ENCODE measurements at places on chromosomes 7 and 10.
A peak's percentile ranks its signal among the peaks of the same experiment; 100 is the strongest.

- DNase-seq = no peak
Measured at GRCh38 chr10:70592186-70592735, 10.3 kb downstream of the PRF1 start.

GRCh38 chr7:130022623-130023175 is 28.5 kb downstream of the ZC3HC1 start:
- DNase-seq = no peak

DNA sequence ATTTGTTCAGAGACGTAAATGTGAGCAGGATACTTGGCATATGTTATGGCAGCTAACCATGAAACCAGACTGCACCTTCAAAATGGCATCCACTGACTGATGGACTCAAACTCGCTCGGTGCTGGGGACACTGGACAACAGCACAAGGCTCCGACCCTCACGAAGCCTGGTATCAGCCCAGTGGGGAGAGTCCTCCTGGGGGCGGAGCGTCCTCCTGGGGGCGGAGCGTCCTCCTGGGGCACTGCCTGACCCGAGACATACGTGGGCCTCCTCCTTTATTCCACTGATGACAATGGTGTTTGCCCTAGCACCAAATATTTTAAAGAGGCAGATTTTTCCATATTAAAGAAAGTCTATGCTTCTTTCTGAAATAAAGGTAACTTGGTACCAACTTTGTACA is 39.5 kb downstream of the ESYT2 start:
- DNase-seq = no peak

GRCh38 chr7:3188946-3189345 is 112.1 kb upstream of the SDK1 start:
- no peak for DNase-seq

- no peak for DNase-seq
Measured at GRCh38 chr7:57177856-57178767, 45.9 kb upstream of the ZNF479 start.

GRCh38 chr10:100338434-100339036 is 8.5 kb upstream of the SCD start:
- peak; percentile 83 for DNase-seq

- DNase-seq = peak; percentile 78
Measured at GRCh38 chr7:139355320-139355719, 4.4 kb upstream of the LUC7L2 start.

GRCh38 chr10:69340695-69341094 is 62.4 kb downstream of the HK1 start:
- no peak for DNase-seq

DNA sequence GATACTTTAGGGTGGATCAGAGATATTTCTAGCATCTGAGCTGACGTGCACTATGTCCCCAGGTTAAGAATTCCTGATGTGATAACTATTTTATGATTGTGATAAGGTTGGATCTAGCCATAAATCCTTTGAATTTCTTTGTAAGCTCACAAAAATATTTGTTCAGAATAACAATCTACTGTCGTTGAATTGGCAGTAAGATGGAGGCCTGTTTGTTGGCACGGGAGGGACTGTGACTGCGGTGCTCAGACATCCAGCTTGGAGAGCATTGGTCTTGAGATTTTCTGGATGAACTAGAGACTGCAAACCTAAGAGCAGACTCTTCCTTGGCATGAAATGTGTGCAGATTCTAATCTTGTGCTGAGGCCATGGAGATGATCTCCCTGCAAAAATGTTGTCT is 131.1 kb downstream of the LRRC4 start:
- no peak for DNase-seq

GRCh38 chr10:74944205-74944604 is 117.8 kb downstream of the KAT6B start:
- no peak for DNase-seq

GRCh38 chr7:134458806-134459698 is at the start of gene AKR1B1:
TSS of gene AKR1B1 (minus strand) at chr7:134459100. CDS start at chr7:134459062, 38 bp downstream.
- DNase-seq = peak; percentile 85

GRCh38 chr7:49396229-49396628 is 377.2 kb upstream of the VWC2 start:
- no peak for DNase-seq

GRCh38 chr10:45487735-45488134 is 113.7 kb downstream of the ALOX5 start:
- DNase-seq = no peak

DNA sequence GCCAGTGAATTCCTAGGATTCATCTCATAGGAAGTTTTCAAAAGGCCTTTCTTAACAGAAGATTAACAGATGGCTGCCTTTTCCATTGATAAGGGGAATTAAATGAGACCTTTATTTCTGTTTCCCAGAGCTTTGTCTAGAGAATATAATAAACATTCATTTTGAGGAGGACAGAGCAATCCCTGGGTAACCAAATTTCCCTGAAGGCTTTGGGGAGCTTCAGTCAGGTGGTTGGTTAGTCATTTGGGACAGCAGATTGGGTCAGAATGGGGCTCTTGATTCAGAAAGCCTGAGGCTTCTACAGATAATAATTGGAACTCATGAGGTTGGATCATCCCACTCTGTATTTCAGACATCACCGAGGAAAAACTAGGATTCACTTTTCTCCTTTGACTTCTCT is 21.8 kb downstream of the MXI1 start:
- DNase-seq = no peak
